ENCODE measurements at places on chromosomes 7 and 10. TPM values are rescaled to one million over a fixed set of nuclear protein-coding genes. Genes with fewer than 3 reads are reported as not detected.
A peak's percentile ranks its signal among the peaks of the same experiment; 100 is the strongest.

The NPSR1 gene
- total RNA-seq, result not detected

The LRRC61 gene
- total RNA-seq, result 10.3 TPM

DNA sequence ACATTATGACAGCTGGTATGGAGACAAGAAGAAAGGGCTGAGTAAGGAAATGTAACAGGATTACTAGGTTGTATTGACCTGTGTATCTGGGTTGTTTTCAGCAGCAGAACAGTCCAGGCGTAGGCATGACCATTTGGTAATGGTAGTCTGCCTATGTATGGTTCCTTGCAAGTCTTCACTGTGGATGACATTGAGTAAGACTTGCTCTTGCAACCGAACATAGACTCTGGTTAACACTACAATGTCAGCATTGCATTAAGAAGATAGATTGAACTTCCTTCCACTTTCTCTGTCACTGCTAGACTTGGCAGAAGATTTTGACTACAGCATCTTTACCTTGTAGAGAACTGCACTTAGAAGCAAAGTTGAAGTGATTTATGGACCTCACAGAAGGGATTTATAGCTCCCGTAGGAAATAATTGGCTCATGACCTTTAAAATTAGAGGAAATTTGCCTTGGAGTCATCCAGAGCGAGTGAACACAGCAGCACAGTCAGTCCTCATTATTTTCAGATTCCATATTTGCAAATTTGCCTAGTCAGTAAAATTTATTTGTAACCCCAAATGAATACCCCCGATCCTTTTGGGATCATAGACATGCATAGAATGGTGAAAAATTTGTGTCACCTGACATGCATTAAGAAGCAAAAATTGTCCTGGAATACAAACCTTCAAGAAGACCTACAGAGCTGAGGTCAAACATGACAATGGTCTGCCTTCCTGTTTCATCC lies 79.6 kb upstream of the STRIP2 start:
- H3K4me3 ChIP-seq, result no peak overlapping the region
- H3K36me3 ChIP-seq, result no peaks in the 10 kb centered on the region
- peaks cover 6% of the 10 kb centered on the region for H3K4me1 ChIP-seq

DNA sequence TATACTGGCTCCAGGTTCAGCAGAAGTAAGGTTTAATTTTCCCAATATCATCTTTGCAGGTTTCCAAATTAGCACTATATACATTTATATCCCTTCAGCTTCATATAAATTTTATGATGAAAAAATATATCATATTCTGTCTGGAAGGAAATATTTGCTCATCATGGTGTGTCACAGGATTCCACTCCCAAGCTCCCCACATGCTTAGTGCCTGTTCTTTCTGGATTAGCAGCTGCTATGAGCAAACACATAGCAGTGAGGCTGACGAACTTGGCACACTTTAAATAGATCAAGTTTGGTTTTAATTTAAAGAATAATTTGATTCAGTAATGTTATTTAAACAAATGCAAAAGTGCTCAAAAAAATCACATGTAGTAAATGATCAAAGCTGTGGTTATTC lies 251.9 kb downstream of the AGMO start:
- no peak overlapping the region for H3K27ac ChIP-seq
- no peak for DNase-seq
- H3K4me1 ChIP-seq, result no peaks in the 10 kb centered on the region
- H3K4me3 ChIP-seq, result no peak overlapping the region

GRCh38 chr7:155567646-155568332 lies 21.4 kb upstream of the CNPY1 start:
- H3K27ac ChIP-seq, result no peak overlapping the region
- H3K4me1 ChIP-seq, result no peaks in the 10 kb centered on the region
- H3K27me3 ChIP-seq, result peaks cover 6% of the 10 kb centered on the region
- no peaks in the 10 kb centered on the region for H3K36me3 ChIP-seq

GRCh38 chr7:51517187-51517586 lies 200.6 kb upstream of the COBL start:
- no peaks in the 10 kb centered on the region for H3K36me3 ChIP-seq
- H3K4me3 ChIP-seq, result no peak overlapping the region
- H3K27ac ChIP-seq, result no peak overlapping the region
- H3K4me1 ChIP-seq, result no peaks in the 10 kb centered on the region
- DNase-seq, result no peak
- H3K27me3 ChIP-seq, result no peaks in the 10 kb centered on the region

The OR2A12 gene
- not detected for total RNA-seq

The EN2 gene
- total RNA-seq, result not detected

DNA sequence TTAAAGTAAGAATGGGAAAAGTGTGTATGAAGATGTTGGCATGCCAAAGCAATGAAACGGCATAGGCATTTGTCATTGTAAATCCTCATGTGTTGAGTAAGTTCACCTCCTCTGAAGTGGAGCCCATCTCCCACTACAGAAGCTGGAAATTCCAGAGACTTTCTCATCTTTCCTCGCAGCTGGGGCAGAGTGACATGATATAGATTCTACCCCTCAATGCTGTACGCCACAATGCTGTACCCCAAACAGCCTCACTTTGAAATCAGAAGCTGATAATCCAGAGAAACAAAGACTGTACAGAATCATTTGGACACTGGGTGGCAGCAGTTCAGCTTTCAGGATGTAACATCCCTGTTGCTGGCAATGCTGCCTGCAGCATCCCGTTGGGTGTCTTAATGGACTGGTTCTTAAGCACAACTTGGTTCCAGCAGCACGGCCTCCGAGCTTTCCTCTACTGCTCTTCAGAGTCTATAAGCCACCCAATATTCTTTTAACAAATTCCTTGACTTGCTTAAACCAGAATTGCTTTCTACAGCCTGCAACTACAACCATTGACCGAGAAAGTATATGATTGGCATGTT lies 18.8 kb downstream of the ZC3HAV1L start:
- no peaks in the 10 kb centered on the region for H3K27me3 ChIP-seq
- no peak overlapping the region for H3K4me3 ChIP-seq
- H3K36me3 ChIP-seq, result no peaks in the 10 kb centered on the region
- no peak overlapping the region for H3K27ac ChIP-seq

DNA sequence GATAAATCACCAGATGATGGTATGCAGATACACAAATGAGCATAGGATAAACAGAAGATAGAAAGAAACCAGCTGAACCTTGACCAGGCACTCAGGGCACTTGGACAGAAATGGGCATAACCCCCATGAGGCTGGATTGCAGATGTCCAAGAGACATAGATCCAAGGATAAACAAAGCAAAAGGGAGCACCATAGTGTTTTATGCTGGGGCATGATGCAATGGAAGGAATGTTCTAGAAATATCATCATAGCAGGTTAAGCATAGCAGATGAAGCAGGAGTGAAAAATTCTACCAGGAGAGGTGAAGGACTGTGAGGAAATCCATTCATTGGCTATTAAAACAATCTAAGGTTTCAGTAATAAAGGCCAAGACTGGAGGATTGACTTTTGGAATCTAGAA lies 70.5 kb upstream of the TES start:
- DNase-seq, result no peak
- peaks cover 2% of the 10 kb centered on the region for H3K27me3 ChIP-seq
- no peak overlapping the region for H3K27ac ChIP-seq

GRCh38 chr10:113788604-113789083 lies 37.2 kb downstream of the PLEKHS1 start:
- peak; percentile 13 for DNase-seq
- H3K4me3 ChIP-seq, result no peak overlapping the region
- no peaks in the 10 kb centered on the region for H3K27me3 ChIP-seq
- no peaks in the 10 kb centered on the region for H3K36me3 ChIP-seq
- H3K4me1 ChIP-seq, result no peaks in the 10 kb centered on the region
- H3K27ac ChIP-seq, result no peak overlapping the region

- no peak overlapping the region for H3K27ac ChIP-seq
- no peaks in the 10 kb centered on the region for H3K27me3 ChIP-seq
- no peaks in the 10 kb centered on the region for H3K4me1 ChIP-seq
- no peak overlapping the region for H3K4me3 ChIP-seq
- no peaks in the 10 kb centered on the region for H3K36me3 ChIP-seq
- no peak for DNase-seq
Observed at GRCh38 chr10:59107147-59107546, 69.3 kb upstream of the PHYHIPL start.

DNA sequence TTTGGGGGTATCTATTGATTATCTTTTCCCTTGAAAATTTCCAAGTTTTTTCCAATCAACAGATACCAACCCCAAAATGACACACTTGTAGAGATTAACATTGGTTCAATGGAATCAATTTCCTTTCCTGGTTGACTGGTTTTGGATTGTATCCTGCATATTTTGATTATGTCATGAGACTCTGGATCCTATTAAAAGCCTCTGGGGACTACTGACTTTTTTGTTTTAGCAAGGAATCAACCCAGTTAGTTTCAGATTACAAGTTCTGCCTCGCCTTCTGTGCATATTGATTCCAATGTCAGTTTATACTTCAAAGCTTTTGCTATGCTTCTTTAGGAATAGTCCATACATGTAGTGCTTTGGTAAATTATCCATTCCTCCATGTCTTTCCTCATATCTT lies 29.2 kb downstream of the COPG2 start:
- no peak overlapping the region for H3K27ac ChIP-seq
- H3K4me3 ChIP-seq, result no peak overlapping the region
- DNase-seq, result no peak
- H3K4me1 ChIP-seq, result peaks cover 18% of the 10 kb centered on the region
- H3K36me3 ChIP-seq, result peaks cover 21% of the 10 kb centered on the region

- no peaks in the 10 kb centered on the region for H3K27me3 ChIP-seq
- peaks cover 6% of the 10 kb centered on the region for H3K36me3 ChIP-seq
- H3K27ac ChIP-seq, result peak overlapping the region; percentile 13
- H3K4me1 ChIP-seq, result peaks cover 6% of the 10 kb centered on the region
- no peak for DNase-seq
Observed at GRCh38 chr10:70112071-70112470, 20.6 kb downstream of the AIFM2 start.

The MGMT gene
- 24.6 TPM for total RNA-seq

The TWNK gene
- total RNA-seq, result 11.4 TPM

- no peak overlapping the region for H3K4me3 ChIP-seq
- H3K36me3 ChIP-seq, result no peaks in the 10 kb centered on the region
- peaks cover 10% of the 10 kb centered on the region for H3K27me3 ChIP-seq
- DNase-seq, result no peak
Observed at GRCh38 chr10:75592791-75593643, 161.6 kb downstream of the LRMDA start.

The NYAP1 gene
- 0.17 TPM for total RNA-seq

The HTR5A gene
- not detected for total RNA-seq

DNA sequence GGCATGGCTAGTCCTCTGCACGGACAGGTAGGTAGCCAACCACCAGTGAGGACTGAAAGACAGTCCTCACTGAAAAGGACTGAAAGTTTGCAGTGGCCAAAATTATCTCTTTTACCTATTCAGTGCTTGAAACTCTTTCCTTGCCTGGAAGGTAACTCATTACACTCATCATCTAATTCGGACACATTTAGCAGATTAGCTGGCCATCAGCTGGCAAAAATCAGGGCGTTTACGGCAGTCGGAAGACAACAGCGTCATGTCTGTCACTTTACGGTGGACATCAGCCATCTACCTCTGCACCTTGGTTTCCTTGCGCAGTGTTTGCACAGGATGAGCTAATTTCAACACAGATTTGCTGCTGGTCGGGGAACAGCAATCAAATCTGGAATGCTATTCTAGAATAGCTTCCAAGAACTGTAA lies 740 bp downstream of the ANXA7 start:
- peak overlapping the region; percentile 93 for H3K27ac ChIP-seq
- peaks cover 5% of the 10 kb centered on the region for H3K27me3 ChIP-seq
- peaks cover 9% of the 10 kb centered on the region for H3K36me3 ChIP-seq
- DNase-seq, result peak; percentile 62
- peaks cover 57% of the 10 kb centered on the region for H3K4me1 ChIP-seq
- H3K4me3 ChIP-seq, result peak overlapping the region; percentile 95

DNA sequence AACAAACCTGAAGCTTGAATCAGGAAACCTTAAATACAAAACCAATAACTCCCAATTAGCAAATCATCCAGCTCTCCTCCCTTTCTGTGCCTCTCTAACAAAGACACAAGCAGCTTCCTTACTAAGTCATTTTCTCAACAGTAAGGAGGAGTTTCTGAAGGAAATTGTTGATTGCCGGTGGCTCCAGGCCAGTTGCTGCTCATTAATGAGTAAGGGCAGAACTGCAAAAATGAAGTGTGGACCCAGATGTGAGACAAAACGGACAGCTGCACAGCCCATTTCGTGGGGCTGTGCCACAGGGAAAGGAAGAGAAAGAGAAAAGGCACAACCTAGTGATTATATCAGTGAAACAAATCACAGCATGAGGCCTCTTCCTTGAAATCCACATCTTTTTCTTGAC lies 42.8 kb upstream of the RHOBTB1 start:
- no peak overlapping the region for H3K4me3 ChIP-seq
- peaks cover 5% of the 10 kb centered on the region for H3K27me3 ChIP-seq
- no peak for DNase-seq
- no peak overlapping the region for H3K27ac ChIP-seq
- H3K4me1 ChIP-seq, result no peaks in the 10 kb centered on the region

The HYAL4 gene
- not detected for total RNA-seq

DNA sequence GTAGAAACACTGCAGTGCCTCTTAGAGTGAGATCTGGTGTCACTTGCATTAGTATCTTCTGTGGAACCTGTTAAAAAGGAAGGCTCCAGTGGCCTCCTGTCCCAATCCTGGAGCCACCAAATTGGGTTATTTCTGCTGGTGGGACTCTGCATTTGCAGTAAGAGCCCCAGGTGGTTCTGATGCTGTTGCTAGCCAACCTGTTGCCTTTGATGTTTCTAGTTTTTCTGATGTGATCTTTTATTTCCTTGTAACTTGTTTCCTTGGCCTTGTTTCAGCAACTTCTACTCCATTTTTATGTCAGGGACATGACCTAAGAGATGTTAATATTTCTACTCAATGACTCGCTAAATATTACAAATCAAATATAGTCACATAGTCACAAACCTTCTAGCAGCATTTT lies 12.5 kb upstream of the STN1 start:
- H3K27ac ChIP-seq, result no peak overlapping the region
- DNase-seq, result no peak
- H3K4me3 ChIP-seq, result no peak overlapping the region
- no peaks in the 10 kb centered on the region for H3K27me3 ChIP-seq

The ALOX5 gene
- total RNA-seq, result 0.14 TPM

- no peaks in the 10 kb centered on the region for H3K36me3 ChIP-seq
- H3K27ac ChIP-seq, result no peak overlapping the region
- no peak for DNase-seq
- H3K4me1 ChIP-seq, result no peaks in the 10 kb centered on the region
Observed at GRCh38 chr10:24568042-24568441, 155.6 kb downstream of the ARHGAP21 start.

All from activated naive CD4-positive, alpha-beta T cell treated with anti-CD3 and anti-CD28 coated beads for 36 hours (primary cell).